ENCODE measurements at places on chromosomes 3 and 15. TPM values are rescaled to one million over a fixed set of nuclear protein-coding genes. Genes with fewer than 3 reads are reported as not detected.

Gene SCG3
- 0.12 TPM for polyA plus RNA-seq

Gene IGSF10
- 3.5 TPM for polyA plus RNA-seq

Gene ALDH1L1
- 44.0 TPM for polyA plus RNA-seq

Gene XCR1
- polyA plus RNA-seq = 0.15 TPM

Gene ATP2B2
- polyA plus RNA-seq = 1.1 TPM

Gene ADAMTS17
- polyA plus RNA-seq = 2.3 TPM

- DNase-seq = no peak
These were observed 37.6 kb upstream of the FBN1 start for GRCh38 chr15:48682942-48683651.

GRCh38 chr3:133293397-133294110, 106.3 kb upstream of the BFSP2 start:
- no peak for DNase-seq

GRCh38 chr3:132867956-132868355, 145.7 kb upstream of the NPHP3 start:
- DNase-seq = no peak

GRCh38 chr3:176696816-176697215, 500.5 kb downstream of the TBL1XR1 start:
- no peak for DNase-seq

GRCh38 chr3:29281094-29281343, 148 bp downstream of the RBMS3 start:
- DNase-seq = peak; percentile 54

GRCh38 chr3:58383476-58383875, 50.2 kb downstream of the PDHB start:
- no peak for DNase-seq

GRCh38 chr3:191470545-191470944, 9.6 kb downstream of the PYDC2 start:
- DNase-seq = peak; percentile 18

DNA sequence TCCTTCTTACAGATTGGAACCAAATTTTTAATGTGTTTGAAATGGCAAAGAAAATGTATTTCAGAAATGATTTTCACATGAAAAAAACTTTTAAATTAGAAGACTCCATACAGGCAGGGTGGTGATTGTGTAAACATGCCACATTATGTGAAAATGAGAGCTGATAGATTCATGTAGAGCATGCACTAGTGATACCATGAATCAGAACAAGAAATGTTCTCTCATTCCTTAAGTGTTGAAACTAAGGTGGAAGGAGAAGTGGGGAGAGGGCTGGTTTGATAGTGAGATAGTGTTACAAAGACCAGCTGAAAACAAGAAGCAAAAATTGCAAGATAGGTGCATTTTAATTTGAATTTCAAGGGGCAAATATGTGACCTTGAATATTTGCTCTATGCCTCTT, 100.3 kb downstream of the CCNL1 start:
- no peak for DNase-seq

GRCh38 chr3:46372492-46373359, 2.0 kb downstream of the CCR5 start:
- DNase-seq = no peak

- no peak for DNase-seq
These were observed 1.5 kb downstream of the LMLN start for GRCh38 chr3:197961582-197961945.

GRCh38 chr3:131608296-131608695, 105.5 kb upstream of the MRPL3 start:
- no peak for DNase-seq

DNA sequence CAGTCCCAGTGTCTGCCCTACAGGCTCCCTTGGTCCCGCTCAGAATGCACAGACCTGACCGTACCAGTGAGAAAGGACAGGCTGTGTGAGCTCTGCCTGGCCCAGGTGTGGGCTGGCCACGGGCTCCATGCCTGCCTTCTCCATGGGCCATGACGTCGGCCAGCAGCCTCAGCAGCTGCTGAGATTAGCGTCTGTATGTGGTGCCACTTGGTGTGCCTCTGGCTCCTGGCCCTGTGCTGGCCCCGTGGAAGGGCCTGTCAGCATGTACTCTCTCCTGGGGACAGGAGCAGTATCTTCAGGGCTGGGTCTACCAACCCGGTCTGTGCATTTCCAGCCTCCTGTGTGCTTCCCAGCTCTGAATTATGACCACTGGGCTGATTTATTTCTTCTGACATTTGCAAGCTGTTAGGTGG, 25.7 kb downstream of the KLF13 start:
- no peak for DNase-seq

DNA sequence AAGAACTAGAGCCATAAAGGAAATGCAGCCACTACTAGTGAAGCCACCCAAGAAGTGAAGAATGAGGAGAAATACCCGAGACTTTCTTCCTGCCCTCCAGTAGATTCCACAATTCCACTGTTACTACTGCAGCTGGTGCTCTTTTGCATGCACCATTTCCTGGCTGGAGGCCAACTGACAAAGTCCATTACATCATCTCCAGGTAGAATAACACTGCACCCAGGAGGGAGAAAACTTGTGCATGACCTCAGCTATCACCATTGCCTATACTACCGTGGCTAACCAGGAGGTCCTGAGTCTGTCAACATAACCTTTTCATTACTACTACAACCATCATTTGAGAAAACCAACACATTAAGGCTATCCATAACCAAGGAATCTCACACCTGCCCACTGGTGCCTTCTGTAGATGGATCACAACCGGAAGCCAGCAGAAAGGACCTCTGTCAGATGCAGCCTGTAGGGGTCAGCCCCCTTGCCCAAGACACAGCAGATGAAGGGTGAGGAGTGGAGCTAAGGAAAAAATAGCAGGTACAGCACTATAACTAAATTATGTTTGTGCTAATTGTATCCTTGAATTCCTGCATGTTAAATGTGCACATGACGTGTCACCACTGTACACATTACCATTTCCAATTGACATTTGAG, 200.8 kb upstream of the C2CD4B start:
- no peak for DNase-seq

DNA sequence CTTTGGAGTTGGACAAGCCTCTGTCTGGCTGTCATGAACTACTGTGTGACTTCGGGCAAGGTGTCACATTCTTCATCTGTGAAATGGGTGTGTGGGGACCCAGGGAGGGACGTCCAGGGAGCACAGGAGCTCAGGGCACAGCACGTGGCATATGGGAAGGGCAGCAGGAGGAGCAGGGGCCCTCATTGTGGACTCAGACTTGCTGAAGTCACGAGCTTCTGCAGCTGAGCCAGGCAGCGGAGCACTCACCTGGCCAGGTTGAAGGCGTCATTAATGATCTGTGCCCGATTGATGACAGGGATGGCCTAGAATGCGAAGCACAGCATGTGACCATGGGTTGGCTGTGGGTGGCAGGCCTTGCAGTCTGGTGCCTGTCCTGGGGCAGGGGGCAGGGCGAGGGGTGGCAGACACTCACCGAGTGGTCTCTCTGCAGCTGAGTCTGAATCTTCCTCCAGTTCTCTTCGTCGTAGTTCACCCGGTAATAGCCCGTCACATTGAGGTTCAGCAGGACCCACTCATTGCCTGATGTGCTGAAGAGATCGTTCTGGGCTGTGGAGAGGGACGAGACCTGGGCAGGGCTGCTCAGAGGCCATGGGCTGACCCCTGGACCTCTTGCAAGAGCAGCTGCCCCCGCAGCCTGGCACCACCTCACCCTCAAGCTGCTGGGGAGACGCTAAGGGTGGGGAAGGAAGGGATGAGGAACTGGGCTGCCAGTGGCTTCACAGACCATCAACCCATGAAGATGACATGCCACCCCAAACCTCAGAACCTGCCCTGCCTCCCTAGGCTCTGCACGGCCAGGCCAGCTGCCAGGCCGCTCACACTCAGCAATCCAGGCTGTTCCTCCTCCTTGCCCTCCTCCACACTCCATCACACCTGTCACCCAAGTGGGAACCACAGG, 15.4 kb downstream of the ANPEP start:
- no peak for DNase-seq

DNA sequence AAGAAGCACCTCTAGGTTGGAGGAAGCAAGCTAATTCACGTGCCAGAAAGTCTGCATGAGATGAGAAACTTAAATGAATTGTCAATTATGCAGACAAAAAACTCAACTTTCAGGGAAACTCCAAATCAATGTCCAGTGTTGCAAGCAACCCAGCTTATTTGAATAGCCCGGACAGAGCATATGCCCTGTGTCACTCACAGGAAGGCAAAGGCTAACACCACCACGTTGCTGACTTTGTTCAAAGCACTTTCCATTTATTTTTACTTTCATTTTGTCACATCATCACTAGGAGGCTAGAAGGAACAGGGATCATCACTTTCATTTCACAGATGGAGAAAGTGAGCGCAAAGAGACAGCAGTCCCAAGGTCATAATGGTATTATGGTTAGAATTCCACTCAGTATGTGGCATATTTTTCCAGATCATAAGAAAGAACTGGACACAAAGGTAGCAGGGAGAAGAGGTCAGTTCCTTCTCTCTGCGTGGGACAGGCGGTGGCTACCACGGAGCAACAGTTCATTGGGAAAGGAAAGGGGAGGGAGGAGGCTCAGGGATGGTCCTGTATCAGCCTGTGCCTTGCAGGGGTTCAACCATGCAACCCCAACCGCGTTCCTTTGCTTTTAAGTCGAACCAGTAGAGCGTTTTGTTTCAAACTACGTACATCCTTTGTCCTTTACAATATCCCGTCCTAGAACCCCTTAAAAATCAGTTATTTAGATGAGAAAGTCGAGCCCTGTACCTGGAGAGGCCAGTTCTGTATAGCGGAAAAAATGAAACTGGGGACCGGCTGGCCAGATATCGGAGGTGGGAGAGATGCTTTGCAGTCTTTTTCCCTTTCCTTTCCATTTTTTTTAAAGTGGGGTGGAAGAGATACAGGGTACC, 1.1 kb downstream of the HEG1 start:
- peak; percentile 37 for DNase-seq

- DNase-seq = no peak
These were observed 48.7 kb downstream of the SLC49A4 start for GRCh38 chr3:122843604-122844003.

GRCh38 chr15:22794063-22794462, 7.6 kb downstream of the NIPA1 start:
- DNase-seq = no peak

Measured in left kidney (tissue), 8 donors.